ENCODE measurements at places on chromosomes 12 and 14.

DNA sequence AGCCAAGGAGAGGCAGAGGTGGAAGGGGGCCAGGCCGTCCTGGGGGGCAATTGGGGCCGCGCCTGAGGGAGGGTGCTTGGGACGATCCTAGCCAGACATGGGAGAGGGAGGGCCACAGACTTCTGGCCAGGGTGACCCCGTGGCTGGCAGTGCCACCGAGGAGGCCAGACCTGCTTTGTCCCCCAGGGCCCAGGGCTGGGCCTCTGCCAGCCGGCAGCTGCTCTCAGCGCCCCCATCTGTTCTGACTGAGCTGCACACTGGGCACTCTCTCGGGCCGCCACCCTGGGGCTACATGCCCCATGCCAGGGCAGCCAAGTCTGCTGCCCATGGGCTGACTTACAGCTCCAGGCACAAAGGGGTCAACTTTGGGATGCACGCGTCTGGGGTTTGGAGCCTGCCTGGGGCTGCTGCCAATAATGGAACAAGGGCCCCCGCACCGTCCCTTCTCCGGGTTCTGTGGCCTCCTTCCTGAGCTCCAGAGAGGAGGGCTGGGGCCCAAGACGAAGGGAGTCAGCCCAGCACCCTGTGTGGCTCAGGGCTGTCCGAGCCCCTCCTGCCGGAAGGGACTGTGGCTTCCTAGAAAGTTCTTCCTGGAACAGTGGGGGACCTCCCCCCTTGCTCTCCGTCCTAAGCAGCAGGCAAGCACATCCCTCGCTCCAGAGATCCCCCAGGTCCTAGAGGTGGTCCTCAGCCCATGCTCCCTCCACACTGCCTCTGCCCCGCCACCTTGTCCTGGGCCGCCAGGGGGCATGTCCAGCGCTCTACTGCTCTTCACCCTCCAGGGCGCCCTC lies 1.1 kb downstream of the ADSS1 start:
- no peak for DNase-seq

DNA sequence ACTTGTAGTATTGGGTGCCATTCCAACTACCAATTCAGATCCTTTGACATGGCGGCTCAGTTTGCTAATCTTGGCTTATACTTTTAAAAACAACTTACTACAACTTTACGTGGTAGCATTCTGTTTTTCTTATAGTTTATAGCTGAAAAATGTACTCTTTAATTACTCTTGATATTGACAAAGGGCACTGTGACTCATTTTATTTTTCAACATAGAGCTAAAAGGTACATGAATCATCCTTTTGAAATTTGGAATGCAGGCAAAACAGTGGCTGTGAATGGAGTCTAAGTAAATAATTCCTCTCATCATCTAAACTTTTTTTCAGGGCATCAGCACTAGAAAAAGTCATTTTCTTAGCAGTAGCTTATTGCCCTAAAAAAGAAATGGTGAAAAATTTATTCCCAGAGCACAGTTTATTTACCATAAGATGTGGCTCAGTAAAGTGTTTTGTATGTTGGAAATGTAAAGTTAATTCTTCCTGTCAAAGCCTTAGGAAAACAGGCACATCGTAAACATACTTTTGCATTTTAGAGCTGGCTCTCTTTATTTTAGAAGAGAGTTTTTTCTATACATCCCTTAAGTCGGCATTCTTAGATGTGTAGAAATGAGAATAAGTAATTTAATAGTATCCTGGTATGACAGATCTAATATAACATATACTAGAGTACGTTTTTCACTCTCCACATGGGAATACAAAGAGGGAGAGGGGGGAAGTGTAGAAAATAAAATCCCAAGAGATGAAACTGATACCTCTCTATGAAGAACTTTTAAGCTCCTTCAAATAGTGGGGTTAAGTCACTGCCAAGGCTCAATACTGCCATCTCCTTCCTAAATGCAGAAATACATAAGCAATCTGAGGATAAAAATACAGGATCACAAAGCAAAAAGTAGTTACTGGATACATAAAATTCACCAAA lies 55.2 kb downstream of the SLC25A21 start:
- no peak for DNase-seq

- DNase-seq: no peak
Observed at GRCh38 chr14:37081218-37081617, 91.2 kb downstream of the SLC25A21 start.

DNA sequence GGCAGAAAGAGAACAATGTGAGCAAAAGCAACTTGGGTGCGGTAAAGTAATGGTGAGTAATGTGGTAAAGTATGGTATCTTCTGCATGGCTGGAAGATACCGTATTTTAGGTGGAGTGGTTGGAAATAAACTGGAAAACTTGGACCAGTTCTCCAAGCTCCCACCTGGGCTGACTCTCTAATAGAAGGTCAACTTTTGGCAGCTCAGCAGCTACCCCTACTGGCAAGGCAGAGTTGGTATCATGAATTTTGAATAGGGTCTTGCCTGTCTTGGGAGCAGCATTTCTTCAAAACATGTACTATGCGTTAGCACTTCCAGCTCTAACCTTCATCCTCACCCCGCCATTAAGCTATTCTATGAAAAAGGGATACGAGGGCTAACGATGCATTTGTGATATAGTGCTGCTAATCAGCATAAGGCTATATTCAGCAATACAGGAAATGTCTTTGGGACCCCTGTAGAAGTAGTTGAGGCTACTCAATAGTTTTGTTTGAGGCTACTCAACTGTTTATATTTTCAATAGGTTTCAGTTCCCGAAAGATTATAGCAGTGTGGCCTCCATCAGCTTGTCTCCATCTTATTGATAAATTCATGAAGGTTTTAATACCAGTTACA lies 276.3 kb upstream of the FAR2 start:
- DNase-seq: no peak

DNA sequence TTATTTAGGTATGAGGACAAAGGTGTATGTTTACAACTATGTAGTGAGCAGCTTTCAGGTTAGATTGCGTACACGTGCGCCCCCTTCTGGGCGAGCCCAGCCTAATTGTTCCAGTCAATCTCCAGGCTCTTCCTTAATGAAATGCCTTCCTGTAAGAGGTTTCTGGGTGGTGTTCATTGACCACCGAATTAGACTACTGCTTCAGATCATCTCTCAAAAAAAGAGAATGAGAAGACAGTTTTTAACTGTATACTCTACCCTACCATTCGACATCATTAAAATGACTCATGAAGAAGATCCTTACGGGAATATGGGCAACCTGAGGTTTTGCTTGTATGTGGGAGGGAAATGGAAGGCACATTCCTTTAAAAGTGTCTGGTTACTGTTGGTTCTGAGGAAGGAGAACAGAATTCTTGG lies 2.1 kb downstream of the LUM start:
- DNase-seq: peak; percentile 70

- no peak for DNase-seq
Observed at GRCh38 chr14:85576218-85576617, 46.3 kb downstream of the FLRT2 start.

DNA sequence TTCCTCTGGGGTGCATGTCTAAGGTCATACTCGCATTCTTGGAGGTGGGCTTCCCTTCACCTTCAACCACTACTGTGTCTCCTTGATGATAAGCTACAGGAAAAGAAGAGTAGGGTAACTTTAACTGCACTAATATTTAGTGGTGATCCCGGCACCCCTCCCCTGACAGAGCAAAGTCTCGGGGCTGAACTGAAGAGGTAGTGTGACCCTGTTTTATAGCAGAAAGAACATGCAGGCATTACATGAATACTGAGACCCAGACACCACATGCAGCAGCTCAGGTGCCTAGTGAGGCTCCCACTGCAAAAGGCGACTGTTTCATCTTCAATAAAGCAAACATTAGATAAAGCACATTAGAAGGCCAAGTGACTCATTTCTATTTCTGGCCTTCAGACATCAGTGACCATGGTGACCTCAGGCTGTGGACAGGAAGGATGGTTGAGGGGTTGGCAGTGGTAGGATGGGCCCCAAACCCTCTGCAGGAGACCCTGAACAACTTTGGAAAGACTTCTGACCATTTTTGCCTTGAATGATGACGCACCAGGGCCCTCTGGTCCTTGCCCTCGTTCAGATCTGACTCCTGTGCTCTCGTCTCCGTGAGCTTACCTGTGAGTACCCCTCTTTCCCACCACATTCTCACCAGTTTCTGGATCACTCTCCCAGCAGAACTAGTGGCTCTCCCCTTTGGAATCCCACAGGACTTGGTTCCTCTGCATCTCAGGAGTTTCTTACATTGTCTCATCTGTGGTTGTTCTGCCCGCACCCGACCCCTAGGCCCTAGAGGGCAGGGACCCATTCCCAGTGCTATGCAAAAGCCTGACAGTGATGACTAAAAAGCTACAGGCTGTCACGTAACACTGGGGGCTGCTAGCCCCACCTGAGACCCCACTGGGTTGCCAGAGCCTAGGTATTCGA lies 23.8 kb upstream of the JPH4 start:
- DNase-seq: no peak

DNA sequence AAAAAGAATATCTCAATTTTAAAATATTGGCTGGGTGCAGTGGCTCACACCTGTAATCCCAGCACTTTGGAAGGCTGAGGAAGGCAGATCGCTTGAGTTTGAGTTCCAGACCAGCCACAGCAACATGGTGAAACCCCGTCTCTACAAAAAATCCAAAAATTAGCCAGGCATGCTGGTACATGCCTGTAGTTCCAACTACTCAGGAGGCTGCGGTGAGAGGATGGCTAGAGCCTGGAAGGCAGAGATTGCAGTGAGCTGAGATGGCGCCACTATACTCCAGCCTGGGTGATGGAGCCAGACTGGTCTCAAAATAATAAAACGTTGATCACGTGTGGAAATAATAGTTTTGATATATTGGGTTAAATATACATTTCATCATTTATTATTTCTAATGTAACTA lies 5.7 kb downstream of the MTRFR start:
- no peak for DNase-seq

GRCh38 chr12:50732591-50732990 lies 31.3 kb upstream of the ATF1 start:
- DNase-seq: no peak

- no peak for DNase-seq
Observed at GRCh38 chr14:71115821-71116567, 208.7 kb downstream of the PCNX1 start.

GRCh38 chr12:122501489-122501989 lies 807 bp upstream of the ZCCHC8 start:
- DNase-seq: no peak

DNA sequence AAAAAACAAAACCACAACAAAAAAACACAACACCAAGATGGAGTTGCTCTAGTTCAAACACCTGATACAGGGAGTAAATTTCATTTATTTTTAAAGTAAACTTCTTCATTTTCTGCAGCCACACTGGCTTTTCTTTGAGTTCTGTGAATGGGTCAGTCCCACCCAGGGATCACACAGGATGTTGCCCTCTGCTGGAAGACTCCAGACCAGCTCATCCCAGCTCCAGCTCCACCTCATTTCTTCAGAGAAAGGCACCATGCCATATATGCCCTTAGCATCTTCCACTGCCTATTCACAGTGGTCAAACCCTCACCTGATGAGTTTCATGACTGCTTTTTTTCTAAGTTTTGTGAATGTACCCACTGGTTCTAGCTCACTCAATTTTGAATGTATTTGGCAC lies 8.0 kb downstream of the GLIPR1 start:
- no peak for DNase-seq

DNA sequence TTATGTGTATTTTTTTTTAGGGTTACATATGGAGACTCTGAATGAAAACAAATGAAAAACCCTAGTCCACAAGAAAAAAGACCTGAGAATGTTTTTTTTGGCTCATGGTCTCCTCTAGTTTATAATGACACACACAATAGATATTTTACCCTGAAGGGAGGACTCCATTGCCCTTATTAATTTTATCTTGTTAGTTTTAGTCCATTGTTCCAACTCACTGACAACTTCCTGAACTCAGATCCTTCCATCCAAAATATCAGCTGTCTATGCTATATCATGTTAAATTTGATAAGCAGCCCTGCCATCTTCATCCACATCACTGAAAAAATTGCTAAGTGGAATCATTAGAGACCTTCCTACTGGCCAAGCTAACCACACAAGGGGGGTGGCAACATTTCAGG lies 232.1 kb downstream of the MON2 start:
- DNase-seq: no peak

GRCh38 chr12:97601934-97602720 lies 139.5 kb downstream of the RMST start:
- no peak for DNase-seq

GRCh38 chr12:45268672-45269411 lies 52.9 kb downstream of the ANO6 start:
- peak; percentile 66 for DNase-seq

DNA sequence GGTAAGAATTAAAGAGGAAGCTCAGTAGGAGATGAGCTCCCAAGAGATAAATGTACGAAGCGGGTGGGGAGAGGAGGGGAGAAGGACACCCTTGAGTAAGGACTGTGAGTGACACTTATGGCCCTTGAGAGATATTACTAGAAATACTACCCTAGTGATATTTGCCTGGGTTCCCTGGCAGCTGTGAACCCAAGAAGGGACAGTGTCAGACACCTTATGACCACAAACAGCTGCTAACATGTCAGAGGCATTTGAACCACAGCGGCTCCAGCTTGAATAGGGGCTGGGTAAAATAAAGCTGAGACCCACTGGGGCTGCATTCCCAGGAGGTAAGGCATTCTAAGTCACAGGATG lies 19.6 kb upstream of the SLC6A12 start:
- DNase-seq: no peak

GRCh38 chr12:81798294-81798693 lies 39.1 kb upstream of the PPFIA2 start:
- no peak for DNase-seq

- DNase-seq: no peak
Observed at GRCh38 chr14:51167587-51168214, 72.3 kb upstream of the TMX1 start.

- DNase-seq: no peak
Observed at GRCh38 chr12:109473006-109473405, 4.1 kb downstream of the KCTD10 start.

DNA sequence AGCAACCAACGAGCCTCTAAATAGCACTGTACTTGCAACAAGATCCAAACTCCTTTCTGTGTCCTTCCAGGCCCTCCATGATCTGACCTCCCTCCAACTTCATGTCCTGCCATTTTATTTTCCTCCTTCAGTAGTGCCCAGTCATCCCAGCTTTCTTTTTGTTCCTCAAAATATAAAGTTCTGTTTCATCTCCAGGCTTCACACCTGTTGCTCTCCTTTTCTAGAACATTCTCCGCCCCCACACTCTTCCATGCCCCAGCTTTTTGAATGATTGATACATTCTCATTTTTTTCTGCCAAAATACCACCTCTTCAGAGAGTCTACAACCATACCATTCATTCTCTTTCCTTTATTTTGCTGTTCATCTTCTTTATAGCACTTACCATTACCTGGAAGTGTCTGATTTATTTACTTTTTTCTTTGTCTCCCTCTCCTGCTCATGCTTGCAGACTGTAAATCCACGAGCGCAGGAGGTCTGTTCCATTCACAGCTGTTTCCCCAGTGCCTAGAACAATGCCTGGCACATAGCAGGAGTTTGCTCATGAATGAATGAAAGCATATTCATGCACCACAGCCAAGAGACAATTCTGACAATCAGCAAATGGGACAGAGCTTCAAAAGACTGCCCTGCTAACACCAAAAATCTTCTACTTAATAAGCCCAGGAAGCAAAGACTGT lies 296.4 kb downstream of the RPAP3 start:
- no peak for DNase-seq

GRCh38 chr12:112944024-112944690 lies 5.9 kb downstream of the OAS3 start:
- no peak for DNase-seq

- DNase-seq: no peak
Observed at GRCh38 chr12:63919756-63920155, 75.3 kb downstream of the SRGAP1 start.

All from omental fat pad (tissue), 4 donors.